ENCODE measurements at places on chromosomes 3 and 15.

DNA sequence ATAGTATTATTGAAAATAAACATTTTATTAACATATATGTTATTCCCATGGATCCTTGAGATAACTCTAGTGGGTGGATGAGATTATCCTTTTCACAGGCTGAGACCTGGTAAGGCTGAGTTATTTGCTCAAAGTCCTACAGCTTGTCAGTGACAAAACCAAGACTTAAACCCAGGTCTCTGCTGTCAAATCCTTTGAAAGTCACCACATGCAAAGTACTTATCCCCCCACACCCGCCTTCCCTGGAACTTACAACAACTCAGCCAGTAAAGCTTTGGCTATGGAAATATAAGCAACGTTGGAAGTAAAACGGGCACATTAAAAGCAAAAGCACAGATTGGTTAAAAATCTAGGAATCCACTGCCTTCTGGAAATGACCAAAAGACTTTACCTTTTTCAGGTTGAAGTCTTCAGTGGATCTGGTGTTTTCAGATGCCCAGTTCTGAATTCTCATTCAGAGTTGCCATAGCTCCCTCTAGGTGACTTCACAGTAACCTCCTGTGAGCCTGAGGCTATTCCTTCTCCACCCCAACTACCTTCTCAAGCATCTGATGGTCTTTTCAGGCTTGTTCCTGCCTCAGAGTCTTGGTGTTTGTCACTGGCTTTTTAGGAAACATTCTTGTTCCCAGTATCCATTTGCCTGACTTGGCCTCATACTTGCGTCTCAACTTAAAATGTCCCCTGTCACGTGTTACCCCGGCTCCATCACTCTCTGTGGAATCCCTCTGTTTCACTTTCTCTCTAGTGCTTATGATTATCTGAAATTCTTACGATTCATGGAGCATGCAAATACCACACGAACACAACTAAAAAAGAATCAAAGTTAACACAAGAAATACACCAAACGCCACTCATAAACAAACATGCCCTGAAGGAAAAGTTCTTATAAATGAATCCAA is 131.2 kb downstream of the MAGI1 start:
- DNase-seq, result no peak

DNA sequence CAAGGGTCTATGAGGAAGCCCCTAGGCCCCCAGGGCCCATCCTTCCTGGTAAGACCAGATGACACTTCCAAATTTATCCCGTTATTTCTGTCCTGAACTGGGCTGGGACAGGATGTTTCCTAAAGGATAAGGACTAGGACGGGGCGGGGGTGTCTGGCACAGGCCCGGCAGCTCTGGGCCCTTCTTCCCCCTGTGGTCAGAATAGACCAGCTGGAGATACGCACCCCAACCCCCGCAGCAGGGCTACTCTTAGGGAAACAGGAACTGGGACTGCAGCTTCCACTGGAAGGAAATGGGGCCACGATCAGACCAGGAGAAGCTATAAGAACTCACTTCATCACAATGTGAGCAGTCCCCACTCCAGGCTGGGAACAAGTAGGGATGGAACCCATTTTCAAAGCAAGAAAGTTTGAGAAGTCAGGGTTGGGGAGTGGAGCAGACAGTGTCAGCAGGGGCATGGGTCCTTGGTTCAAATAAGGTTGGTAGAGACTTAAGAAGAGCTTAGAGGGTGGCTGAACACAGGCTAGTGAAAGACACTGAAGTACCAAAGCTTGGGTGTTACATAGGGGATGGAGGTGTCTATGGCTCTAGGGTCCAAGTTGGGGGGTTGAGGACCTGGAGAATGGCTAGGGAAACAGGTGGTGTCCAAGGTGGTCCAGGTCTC is 1.1 kb downstream of the NCKIPSD start:
- DNase-seq, result no peak

DNA sequence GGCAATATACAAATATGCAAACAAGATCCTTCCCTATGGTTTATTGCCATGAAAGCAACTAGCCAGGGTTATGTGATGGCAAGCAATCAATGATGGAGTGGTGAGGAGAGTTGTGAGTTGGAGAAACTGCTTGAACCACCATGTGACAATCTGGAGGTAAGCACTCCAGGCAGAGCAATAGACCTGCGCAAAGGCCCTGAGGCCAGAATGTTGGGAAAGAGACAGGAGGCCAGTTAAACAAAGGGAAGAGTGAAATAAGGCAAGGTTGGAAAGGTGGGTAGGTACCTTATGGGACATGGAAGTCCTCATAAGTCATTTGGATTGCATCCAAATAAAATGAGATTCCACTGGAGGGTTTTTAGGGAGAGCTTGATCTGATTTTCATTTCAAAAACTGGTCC is 80.0 kb upstream of the WNT5A start:
- DNase-seq, result no peak

DNA sequence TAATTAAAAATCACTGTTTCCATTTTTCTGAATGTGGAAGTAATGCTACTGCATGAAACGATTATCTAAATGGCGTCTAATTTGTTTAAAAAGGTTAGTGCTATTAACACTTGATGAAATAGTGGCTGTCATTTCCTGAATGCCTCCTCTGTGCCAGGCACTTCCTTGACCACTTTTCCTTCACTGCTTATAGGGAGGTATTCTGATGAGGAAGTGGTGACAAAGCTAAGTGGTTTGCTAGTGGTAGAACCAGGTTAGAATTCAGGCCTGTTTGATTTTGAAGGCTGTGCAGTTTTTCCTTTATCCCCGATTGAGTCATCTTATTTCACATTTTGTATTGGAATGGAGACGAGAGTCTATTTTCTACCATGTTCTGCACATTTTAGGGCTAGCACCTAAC is 119.0 kb downstream of the USP13 start:
- no peak for DNase-seq

DNA sequence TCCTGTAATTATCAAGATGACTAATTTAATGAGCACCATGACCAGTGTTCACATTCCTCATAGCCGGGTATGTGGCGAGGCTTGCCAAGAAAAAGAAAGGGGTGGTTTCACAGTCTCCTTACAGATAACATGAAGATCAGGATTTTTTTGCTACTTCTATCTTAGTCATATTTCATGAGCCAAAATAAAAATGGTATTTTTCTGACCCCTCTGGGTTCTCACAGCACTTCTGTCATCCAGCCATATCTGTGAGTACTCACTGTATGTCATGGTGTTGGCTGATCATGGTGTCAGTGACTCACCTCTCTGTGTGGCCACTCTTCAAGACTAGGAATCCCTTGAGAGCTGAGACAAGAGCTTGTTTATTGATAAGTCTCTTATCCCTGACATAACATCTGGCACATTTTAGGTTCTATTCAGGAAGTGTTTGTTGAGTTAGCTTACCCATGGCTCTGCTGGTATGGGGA is 130.5 kb upstream of the LMCD1 start:
- peak; percentile 91 for DNase-seq

GRCh38 chr3:167032267-167032876 is 347.7 kb downstream of the ZBBX start:
- DNase-seq, result peak; percentile 56

All from fibroblast of skin of abdomen (primary cell).